ENCODE measurements at places on chromosomes 5 and 9.

DNA sequence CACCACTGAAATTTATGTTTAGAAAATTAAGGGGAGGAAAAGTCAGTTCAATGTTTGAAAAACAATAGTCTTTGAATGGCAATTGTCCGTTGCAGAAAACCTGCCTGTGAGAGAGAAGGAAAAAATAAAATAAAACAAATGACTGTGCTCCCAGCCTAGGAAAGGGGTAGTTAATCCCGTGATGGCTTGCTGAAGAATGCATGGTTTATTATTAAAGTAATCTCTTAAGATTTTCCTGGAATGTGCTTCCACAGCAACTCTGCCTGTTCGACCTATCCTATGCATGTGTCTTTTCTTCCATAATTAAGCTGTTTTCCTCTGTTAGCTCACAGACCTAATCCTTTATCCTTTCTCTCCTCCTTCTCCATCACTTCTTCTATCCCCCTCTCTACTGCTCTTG lies 2.4 kb upstream of the DAB2 start:
- no peak for DNase-seq

DNA sequence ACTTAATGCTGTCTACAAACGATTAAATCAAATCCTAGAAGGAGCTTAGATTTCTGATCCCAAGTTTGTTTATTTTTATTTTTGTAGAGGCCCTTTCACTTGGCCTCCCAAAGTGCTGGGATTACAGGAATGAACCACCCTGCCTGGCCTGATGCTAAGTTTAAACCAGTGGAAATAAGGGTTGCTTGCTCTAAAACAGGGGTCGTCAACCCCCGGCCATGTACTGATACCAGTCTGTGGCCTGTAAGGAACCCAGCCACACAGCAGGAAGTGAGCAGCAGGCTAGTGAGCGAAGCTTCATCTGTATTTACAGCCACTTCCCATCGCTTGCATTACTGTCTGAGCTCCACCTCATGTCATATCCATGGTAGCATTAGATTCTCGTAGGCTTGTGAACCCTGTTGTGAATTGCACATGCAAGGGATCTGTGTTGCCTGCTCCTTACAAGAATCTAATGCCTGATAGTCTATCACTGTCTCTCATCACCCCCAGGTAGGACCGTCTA lies 11.4 kb downstream of the TTC1 start:
- DNase-seq = no peak

- DNase-seq = no peak
Measured at GRCh38 chr5:9301200-9301599, 244.7 kb downstream of the SEMA5A start.

- DNase-seq = no peak
Measured at GRCh38 chr5:83752700-83753099, 32.0 kb upstream of the HAPLN1 start.

DNA sequence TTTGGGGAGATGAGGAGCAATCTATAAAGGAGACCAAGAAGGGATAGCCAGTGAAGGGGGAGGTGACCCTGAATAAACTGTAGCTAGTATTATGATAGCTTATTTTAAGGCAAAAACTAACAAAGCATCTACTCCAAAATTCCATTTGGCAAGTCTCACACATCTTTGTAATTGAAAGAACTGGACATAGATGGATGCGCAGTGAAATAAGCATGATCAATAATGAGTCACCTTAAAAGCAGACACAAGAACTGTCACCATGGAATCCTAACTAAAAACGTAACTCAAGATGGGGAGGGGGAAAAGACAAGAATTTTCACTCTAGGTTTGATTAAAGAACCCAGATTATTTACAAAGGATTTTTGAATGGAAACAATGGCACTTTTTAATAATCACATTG lies 164.5 kb downstream of the MED27 start:
- no peak for DNase-seq

GRCh38 chr5:77425420-77425819 lies 66.7 kb downstream of the WDR41 start:
- no peak for DNase-seq

- DNase-seq = no peak
Measured at GRCh38 chr5:51377151-51378060, 5.8 kb upstream of the ISL1 start.

- DNase-seq = peak; percentile 46
Measured at GRCh38 chr9:87324613-87325194, 173.0 kb upstream of the DAPK1 start.

DNA sequence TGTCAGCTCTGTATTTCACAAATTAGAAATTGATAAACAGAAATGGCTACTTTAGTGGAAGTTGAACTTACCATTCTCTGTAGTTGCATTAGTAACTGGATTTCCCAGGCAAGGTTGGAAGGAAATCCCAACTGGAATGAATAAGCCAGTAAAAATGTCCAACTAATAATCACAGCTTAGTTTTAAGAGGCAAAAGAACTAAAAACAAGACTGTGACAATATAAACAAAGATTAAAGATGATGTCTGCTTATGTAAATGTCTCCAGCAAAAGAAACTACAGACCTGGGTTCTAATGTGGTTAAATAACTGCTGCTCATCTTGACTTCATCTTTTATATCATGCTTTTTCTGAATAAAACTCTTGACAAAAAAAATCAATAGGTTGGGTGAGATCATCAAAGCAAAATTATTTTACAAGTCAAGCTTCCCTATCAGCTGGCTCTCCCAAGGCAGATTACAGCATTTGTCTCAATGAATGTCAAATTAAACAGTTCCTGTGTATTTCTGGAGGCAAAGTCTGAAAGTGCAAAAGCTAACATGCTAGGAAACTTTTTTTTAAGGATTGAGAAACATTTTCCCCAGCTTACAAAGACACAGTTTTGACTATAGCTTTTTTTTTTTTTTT lies 62.3 kb upstream of the HMHB1 start:
- DNase-seq = no peak

All from OCI-LY7 (cell line).